ENCODE measurements at places on chromosomes 1 and 21.

DNA sequence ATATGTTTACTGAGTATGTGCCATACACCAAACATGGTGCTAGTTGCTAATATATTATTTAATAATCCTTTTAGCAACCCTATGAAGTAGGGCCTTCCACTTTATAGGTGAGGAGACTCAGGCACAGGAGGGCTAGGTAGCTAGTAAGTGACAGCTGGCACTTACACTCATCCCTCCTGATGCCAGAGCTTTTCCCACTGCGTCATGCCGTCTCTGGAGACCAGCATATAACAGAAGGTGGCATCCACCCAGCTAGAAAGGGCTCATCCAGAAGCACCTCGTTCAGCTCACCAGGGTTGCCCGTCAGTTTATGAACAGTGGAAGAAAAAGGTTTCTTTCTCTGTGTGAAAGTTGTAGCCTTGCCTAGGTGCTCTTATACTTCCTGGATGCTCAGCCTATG lies 108.9 kb downstream of the NOS1AP start:
- DNase-seq, result no peak

DNA sequence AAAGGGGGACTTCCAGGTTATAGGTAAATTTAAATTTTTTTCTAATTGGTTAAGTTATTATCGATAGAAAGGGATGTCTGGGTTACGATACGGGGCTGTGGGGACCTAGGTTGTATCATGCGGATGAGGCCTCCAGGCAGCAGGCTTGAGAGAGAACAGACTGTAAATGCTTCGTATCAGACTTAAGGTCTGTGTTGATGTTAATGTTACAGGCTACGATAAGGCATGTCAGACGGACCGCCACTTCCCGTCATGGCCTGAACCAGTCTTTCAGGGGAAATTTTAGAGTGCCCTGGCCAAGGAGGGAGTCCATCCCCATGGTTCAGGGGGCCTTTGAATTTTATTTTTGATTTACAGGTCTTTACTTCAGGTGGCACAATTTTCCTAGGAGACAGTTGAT lies 16.7 kb downstream of the ABCG1 start:
- no peak for DNase-seq

DNA sequence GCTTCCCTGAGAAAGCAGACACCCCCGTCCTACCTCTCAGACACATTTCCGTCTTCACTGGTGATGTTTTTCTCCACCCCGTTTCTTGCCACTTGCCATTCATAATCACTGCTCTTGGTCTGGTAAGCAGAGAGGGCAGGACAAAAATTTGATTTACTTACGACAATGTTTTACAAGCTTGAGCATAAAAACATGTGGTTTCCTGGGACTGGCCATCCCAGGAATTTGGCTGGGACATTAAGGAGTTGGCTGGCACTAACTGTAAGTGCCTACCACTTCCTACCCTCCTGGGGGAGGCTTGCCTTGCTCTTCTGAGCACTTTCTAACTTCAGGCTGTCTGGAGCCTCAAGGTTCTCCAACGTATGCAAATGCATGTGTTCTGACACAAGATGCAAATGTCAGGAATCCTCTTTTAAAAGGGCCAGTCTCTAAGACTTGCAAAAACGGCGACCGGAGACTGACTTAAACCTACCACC lies 24.2 kb downstream of the ZBTB18 start:
- peak; percentile 80 for DNase-seq

- DNase-seq, result peak; percentile 68
Observed at GRCh38 chr1:26477446-26478152, 5.4 kb downstream of the HMGN2 start.

- DNase-seq, result no peak
Observed at GRCh38 chr1:31521761-31522555, 54.4 kb upstream of the TINAGL1 start.

- peak; percentile 80 for DNase-seq
Observed at GRCh38 chr1:223423641-223424233, 30.5 kb downstream of the CCDC185 start.

GRCh38 chr1:79955966-79956365 lies 949.4 kb upstream of the ADGRL4 start:
- DNase-seq, result no peak

DNA sequence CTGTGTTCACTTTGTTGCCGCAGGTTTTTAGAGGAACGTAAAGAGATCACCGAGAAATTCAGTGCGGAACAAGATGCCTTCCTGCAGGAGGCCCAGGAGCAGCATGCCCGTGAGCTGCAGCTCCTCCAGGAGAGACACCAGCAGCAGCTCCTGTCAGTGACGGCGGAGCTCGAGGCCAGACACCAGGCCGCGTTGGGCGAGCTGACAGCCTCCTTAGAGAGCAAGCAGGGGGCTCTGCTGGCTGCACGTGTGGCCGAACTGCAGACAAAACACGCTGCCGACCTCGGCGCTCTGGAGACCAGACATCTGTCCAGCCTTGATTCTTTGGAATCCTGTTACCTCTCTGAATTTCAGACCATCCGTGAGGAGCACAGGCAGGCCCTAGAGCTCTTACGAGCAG lies 42.6 kb downstream of the PCNT start:
- DNase-seq, result no peak

- no peak for DNase-seq
Observed at GRCh38 chr1:187924252-187924651, 1095.5 kb downstream of the PLA2G4A start.

DNA sequence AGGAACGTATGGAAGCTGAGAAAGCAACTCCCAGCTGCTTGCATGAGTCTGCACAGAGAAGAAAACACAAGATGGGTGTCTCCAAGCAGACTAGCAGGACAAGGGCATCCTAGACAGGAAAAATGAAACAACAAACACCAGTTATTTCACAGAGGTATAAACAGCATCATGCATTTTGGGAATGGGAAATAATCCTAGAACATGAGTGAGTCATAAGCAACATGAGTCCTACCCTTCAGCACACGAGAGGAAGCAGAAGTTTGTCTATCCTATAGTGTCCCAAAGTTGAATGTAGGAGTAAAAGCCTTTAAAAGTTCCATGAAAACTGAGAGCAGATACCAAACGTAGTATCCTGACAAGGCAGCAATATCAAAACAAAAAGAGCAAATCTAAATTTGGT lies 11.3 kb upstream of the FRRS1 start:
- peak; percentile 12 for DNase-seq

DNA sequence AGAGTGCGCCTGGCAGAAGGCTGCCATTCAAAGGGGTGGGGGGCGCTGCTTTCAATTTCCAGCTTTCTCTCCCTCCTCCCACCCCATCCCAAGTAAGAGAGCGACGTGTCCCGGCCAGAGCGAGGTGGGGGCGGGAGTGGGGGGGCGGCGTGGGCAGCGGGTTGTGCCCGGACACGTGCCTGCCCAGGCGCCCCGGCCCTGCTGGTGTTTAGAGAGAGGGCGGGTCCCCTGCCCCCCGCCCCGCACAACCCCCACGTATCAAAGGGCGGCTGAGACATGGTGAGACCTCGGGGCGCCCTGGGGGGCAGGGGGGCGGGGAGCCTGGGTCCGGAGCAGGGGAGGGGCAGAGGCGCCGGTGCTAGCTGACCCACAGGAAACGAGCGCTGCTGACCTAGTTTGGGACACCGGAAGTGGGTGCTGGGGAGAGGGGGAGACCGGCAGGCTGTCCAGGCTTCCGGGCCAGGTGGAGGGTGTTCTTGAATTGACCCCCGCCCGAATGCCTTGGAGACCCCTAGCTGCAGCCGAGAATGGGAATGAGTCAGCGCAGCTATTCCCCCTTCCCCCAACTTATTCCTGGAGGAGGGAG lies 1.3 kb downstream of the ZBTB7B start:
- DNase-seq, result peak; percentile 80

GRCh38 chr1:82542766-82543165 lies 742.0 kb downstream of the ADGRL2 start:
- DNase-seq, result no peak

DNA sequence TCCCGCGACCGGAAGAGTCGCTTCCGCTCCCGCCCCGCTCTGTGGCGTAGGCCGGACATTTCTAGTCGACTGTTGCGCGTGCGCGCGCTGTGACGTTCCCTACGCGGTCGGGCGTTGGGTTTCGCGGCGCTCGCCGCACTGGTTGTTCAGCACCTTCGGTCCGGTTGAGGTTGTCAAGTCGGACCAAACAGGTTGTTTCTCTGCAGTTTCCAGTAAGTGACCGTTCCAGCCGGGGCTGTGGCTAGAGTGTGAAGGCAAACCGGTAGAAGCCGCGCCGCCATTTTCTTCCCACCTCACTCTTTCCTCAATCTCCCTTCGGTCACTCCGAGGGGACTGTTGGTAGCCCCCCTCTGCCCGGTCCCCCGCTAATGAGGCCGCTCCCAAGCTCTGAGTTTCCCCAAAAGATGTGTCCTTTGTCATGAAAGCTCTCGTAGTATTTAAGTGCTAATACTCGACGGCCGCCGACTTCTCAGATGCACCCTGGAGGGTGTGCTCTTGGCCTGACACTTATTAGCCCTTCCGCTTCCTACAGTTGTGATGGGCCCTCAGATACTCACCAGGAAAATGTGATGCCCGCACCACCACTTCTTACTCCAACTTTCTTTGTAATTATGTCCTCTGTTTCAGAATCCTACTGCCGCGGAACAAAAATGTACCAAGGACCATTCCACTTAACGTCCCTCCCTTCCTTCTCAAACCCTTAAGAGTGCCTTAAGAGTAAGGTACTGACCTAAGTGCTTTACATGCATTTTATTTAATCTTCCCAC lies 56.3 kb downstream of the TRAF5 start:
- DNase-seq, result peak; percentile 93

DNA sequence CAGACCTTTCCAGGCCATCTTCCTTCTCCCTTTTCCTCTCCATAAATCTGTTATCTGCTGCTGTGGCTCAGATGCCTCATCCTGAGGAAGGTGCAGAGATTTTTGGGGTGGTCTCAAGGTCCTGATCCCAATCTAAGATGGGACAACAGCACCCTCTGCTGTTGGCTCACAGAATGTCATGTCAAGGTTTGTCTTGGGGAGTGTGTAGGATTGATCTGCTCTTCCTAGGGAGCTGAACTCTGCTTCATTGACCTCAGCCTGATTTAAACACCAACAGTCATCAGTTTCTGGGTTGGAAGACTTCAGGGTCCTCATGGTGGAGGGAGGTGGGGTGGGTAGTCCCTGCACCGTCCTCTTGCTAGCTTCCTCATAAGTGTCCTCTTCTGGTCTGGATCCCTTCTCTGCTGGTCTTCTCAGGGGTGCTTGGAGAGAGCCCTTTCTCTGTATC lies 62.8 kb upstream of the LAX1 start:
- DNase-seq, result peak; percentile 50

DNA sequence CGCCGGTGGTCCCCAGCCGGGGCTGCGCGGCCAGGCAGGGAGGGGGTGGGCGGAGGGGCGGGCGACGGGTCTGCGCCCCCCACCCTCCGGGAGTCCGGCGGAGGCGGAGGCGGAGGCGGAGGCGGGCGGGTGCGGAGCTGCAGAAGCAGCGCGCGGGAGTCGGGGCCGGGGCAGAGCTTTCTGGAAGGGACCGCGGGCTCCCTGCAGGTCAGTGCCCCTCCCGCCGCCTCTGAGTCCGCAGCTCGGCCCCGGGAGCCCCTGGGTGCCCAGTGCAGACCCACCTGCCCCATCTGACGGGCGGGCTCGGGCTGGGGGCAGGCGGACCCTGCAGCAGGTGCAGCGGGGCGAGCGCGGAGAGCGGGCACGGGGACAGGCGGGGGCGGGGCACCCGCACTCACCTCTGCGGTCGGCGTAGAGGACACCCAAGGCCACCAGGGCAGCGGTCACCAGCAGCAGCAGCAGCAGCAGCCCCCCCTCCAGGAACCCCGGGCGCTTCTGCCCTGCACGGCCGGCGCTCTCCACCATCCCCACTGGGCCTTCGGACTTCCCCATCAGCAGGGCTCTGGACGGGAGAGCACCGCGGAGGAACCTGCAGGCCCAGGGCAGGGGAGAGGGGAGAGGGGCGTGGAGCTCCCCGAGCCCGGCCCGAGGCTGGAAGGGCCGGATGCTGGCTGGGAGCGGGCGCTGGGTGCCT lies 3.7 kb downstream of the MMEL1 start:
- no peak for DNase-seq

- no peak for DNase-seq
Observed at GRCh38 chr1:211791979-211792378, 38.6 kb downstream of the LPGAT1 start.

DNA sequence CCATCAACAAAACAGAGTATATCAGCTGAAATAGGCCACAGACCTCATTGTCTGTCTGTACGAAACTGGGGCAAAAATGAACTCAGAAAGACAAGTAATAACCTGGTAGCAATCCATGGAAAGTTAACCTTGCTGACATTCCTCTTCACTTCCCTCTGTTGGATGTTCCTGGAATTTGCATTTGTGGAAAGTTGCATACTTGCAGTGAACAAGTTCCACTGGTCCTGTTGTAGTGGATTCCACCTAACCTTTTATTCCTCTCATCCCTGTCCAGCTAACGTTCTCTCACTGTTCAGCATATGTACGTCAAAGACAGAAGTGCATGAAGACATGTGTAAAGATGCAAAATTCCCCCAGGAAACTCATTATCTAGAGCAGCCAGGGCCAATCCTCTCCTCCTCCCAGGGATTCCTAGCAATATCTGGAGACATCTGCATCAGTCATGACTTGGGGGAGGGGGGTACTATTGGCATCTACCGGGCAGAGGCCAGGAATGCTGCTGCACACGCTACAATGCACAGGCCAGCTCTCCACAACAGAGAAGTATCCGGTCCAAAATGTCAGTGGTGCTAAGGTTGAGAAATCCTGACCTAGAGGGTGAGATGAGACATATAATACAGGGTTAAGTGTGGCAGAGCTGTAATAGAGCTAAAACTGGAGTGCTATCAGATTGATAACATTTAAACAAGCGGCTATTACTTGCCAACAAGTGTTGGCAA lies 8.2 kb downstream of the LPAR3 start:
- DNase-seq, result no peak

DNA sequence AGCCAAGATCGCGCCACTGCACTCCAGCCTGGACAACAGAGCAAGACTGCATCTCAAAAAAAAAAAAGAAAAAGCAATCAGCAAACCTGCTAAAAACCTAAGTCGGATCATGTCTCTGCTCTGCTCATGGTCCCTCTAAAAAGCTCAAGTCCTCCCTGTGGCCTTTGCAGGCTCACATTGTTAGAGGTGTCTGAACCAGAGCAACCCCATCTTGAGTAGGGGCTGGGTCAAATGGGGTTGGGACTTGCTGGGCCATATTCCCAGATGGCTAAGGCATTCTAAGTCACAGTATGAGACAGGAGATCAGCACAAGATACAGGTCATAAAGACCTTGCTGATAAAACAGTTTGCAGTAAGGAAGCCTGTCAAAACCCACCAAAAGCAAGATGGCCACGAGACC lies 3.0 kb upstream of the DRAXIN start:
- DNase-seq, result no peak

DNA sequence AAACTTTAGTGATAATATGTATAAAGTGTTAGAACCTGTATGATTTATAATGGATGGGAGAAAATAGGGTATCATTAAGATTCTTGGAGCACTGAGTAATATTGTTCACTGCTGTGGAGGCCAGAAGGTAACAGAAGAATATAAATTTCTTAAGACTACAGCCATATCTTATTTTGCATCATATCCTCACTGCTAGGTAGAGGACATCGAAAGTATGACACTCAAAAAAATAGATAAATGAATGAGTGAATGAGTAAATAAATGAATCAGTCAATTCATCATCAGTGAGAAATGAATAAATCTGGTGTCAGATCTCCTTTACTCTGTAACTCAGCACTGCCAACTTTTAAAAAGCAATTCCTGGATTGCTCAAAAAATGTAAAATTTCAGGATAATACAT lies 33.2 kb downstream of the RGS13 start:
- no peak for DNase-seq

GRCh38 chr1:186948535-186948934 lies 119.8 kb downstream of the PLA2G4A start:
- DNase-seq, result peak; percentile 40

GRCh38 chr1:31105646-31106045 lies 40.1 kb upstream of the PUM1 start:
- DNase-seq, result peak; percentile 51

- peak; percentile 92 for DNase-seq
Observed at GRCh38 chr1:51644533-51645197, 27.8 kb downstream of the OSBPL9 start.

- peak; percentile 93 for DNase-seq
Observed at GRCh38 chr1:172040466-172040865, 199.2 kb downstream of the DNM3 start.
